Right hindlimb (tissue), 1 donor: ENCODE measurements at places on chromosomes 1 and 21.

GRCh38 chr1:203789966-203790365 lies 5.5 kb upstream of the ZBED6 start:
- no peak for DNase-seq

DNA sequence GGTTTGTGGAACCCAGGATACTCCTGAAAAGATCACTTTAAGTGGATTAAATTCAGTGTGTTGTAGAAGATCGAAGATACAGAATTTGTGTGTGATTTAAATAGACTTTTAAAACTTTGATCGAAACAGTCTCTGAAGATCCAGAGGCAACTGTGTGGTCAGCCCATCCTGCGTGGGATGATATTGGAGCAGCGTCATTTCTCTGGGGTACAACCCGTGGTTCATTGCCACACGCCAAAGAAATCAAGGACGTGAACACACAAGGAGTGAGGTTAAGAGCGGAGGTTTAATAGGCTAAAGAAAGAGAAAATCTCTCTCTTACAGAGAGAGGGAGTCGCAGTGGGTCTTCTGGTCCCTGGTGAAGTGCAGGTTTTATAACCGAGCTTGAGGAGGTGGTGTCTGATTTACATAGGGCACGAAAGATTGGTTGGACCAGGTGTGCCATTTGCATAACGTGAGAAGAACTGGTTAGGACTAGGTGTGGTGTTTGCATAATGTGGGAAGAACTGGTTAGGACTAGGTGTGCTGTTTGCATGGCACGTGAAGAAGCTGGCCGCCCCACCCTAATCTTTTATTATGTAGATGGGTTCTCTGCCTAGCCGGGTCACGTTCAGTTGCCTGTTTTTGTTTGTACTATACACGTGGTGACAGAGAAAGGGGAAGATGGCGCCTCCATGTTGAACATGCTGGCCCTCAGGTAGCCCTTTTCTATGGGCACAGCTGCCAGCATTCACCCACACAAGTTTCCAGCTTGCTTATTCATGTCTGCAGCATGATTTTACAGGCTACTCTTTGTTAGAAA lies 82.3 kb downstream of the ADSS2 start:
- DNase-seq = no peak

GRCh38 chr1:18398791-18399530 lies 81.8 kb upstream of the KLHDC7A start:
- DNase-seq = no peak

DNA sequence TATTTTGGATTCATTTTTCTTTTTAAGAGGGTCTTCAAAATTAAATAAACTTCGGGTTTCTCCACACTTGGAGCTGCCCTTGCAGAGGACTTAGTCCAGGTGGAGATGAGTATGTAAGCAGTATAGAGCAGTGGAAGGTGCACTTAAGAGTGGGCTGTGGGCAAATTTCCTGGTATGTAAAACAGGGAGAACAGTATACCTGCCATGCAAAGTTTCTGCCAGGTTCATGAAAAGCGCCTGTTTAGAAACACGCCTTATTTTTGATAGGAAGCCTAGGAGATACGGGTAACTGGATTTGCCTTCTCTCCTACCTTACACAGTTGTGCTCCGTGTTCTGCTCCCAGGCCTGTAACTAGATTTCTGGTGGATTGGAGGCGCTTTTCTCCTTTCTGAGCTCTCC lies 1.2 kb downstream of the KDM4A start:
- no peak for DNase-seq

DNA sequence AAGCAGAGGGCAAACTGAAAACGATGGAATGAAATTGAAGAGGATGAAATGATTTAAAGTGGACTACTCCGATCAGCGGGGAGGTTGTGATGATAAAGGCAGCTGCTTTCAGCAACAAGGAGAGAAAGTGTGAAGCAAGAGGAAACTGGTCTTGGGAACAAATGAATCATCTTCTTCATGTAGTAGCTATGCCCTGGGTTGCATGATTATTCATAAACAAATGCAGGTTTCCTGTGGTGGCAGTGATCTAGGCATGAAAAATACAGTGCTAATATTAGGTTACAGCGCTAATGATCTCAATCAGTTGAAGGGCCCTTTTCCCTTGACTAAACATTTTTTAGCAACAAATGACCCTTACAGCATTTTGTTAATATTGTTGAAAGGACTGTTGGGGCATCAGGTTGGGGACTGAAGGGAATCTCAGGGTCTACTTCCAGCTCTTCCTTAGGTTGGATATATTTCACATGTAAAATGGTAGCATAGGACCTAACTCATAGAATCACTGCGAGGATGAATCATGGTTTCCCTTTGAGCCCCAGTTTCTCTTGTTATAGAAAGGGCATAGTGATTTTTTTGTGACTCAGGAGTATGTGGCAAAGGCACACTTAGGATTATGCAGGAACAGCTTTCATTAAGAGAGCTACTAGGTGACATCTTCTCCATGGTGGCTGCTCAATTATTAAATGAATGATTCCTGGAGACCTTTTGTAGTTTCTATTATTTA lies 1.9 kb upstream of the ZFYVE9 start:
- DNase-seq = no peak

GRCh38 chr1:67601955-67602354 lies 83.0 kb upstream of the GADD45A start:
- no peak for DNase-seq

DNA sequence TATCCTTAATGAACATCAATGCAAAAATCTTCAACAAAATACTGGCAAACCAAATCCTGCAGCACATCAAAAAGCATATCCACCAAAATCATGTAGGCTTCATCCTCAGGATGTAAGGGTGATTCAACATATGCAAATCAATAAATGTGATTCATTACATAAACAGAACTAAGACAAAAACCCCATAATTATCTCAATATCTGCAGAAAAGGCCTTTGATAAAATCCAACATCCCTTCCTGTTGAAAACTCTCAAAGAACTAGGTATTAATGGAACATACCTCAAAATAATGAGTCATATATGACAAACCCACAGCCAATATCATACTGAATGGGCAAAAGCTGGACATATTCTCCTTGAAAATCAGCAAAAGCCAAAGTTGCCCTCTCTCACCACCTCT lies 54.6 kb upstream of the DEPDC1 start:
- no peak for DNase-seq

GRCh38 chr1:214452152-214452784 lies 99.1 kb downstream of the PTPN14 start:
- DNase-seq = no peak

DNA sequence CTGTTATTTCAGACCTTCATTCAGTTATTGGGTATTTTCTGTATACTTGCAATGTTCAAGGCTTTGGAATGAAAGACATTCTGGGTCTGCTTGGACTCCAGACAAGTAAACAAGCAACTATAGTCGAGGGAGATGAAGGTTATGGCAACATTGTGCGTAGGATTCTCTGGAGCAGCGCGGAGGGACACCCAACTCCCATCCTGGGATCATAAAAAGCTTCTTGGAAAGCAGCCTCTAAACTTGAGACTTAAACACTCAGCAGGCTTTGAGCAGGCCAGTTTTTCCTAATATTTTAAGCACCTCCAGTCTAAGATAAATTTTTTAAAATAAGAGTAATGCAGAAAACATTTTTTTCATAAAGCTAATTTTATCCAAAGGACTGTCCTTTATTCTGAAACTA lies 7.6 kb upstream of the LYST start:
- no peak for DNase-seq

DNA sequence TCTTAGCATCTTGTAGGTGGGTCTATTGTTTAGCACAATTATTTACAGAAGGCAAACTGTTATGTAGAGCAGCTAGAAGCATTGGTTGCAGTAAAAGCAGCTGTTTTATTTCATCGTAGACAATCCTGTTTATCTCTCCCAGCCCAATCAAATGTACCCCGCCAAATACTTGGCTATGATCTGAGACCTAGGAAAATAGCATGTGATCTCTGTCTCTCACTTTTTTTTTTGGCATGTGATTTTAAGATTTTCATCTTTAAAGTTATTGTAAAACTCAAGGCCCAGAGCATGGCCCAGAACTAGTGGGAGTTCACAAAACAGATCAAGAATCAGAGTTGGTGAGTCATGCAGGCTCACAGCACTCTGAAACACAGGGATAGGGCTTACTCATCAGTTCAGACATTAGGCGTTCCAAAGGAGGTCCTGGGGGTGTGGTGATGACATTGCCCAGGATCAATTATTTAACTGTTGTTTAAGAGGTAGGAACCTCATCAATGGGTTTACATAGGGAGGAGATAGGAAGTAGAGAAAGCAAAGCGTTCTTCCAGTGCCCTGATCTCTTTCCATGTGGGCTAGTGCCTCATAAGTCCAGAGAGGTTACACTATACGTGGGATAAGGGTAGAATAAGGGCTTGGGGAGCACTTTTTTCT lies 40.2 kb downstream of the TBX19 start:
- no peak for DNase-seq

GRCh38 chr1:215718575-215719287 lies 151.6 kb downstream of the KCTD3 start:
- no peak for DNase-seq

- no peak for DNase-seq
Observed at GRCh38 chr1:247357781-247358211, 26.1 kb upstream of the ZNF496 start.

DNA sequence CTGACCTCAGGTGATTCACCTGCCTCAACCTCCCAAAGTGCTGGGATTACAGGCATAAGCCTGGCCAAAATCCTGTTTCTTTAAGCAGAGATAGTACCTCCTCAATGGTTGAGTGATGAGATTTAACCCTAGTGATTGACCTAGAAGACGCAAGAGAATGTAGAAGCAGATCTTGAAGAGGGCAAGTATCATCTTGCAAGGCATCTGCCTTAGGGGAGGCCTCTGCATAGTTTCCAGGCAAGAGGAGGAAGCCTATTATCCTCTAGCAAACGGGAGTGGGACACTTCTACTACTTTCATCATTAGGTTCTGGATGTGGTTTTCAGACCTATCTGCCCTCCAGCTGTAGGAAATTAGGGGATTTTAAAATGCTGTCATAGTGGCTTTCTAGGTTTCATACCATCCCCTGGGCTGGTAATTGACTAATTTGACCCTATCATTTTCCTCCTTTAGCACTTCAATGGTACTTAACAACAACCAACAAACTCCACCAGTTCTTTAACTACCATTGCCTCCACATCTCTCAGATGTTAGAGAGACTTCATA lies 10.0 kb upstream of the TRIM62 start:
- DNase-seq = no peak

DNA sequence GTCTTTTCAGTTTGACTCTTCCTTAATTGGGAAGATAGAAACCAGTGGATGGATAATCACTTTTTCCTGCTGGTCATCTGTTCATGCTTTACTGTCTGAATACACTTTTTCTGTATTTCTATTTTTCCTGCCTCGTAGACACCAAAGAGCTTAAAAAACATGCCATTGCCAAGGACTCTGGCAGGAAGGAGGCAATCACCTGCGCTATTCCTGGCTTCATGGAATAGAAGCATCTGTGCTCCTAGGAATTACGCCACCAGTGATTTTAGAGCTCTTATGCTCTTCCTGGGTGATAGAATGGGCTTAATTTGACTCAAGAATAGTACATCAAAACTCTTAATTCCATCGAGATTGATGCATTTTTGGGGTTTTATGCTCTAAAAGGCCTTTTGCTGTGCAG lies 15.7 kb downstream of the OR2B11 start:
- no peak for DNase-seq

DNA sequence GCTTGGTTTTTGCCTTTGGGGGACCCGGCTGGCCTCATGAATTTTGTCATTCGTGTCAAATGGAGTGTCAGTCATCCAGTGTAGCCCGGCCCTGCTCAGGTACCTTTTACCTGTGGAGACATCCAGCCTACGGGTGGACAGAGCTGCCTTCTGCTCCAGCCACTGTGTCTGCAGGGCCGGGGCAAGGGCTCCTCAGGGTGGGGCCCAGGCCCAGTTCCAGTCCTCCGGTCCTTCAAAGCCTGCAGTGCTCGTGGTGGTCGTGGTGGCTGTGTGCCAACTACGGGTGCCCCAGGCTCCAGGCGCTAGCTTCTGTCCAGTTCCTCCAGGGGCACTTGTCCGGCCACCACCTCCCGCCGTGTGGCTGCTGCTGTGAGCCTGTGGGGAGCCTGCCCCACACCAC lies 54.8 kb downstream of the TRIM11 start:
- DNase-seq = peak; percentile 10

GRCh38 chr1:46606255-46606965 lies 2.3 kb upstream of the MKNK1 start:
- no peak for DNase-seq
